Osteocyte (in vitro differentiated cells): ENCODE measurements at places on chromosomes 1 and 21.

- H3K4me3 ChIP-seq, result no peak overlapping the region
- H3K4me1 ChIP-seq, result peaks cover 5% of the 10 kb centered on the region
- H3K27me3 ChIP-seq, result peaks cover 39% of the 10 kb centered on the region
- no peaks in the 10 kb centered on the region for H3K36me3 ChIP-seq
- DNase-seq, result no peak
- H3K27ac ChIP-seq, result no peak overlapping the region
These were observed 24.5 kb downstream of the DMRTB1 start for GRCh38 chr1:53483656-53484055.

GRCh38 chr1:219220945-219221344, 47.3 kb downstream of the LYPLAL1 start:
- H3K4me1 ChIP-seq, result no peaks in the 10 kb centered on the region
- H3K27me3 ChIP-seq, result no peaks in the 10 kb centered on the region
- no peak for DNase-seq
- no peak overlapping the region for H3K4me3 ChIP-seq

- no peak overlapping the region for H3K4me3 ChIP-seq
- no peaks in the 10 kb centered on the region for H3K36me3 ChIP-seq
- H3K4me1 ChIP-seq, result no peaks in the 10 kb centered on the region
- H3K27me3 ChIP-seq, result no peaks in the 10 kb centered on the region
- peak; percentile 63 for DNase-seq
These were observed 66.3 kb upstream of the ZBTB18 start for GRCh38 chr1:243984788-243985187.

- H3K27ac ChIP-seq, result no peak overlapping the region
- H3K27me3 ChIP-seq, result no peaks in the 10 kb centered on the region
- peaks cover 22% of the 10 kb centered on the region for H3K4me1 ChIP-seq
- no peak for DNase-seq
- H3K36me3 ChIP-seq, result peaks cover 4% of the 10 kb centered on the region
These were observed 24.0 kb downstream of the PTPRC start for GRCh38 chr1:198662821-198663220.

DNA sequence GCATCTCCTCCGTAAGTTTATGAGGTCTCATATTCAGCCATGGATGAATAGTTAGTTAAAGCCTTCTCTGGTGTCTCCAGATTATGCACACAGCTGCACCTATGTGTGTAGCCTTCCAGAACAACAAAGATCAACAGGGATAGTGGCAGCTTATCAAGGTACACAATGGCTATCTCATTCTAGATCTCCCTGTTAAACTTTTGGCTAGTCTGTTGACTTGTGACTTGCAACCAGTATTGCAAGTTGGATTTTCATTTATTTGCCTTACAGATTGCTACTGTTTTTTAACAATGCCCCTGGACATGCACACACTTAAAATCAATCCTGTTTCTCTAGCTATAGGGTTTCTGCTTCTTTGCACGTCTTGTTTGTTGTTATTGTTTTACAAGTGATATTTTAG, 363.2 kb downstream of the OMA1 start:
- no peak for DNase-seq
- H3K27ac ChIP-seq, result no peak overlapping the region
- H3K4me3 ChIP-seq, result no peak overlapping the region
- H3K4me1 ChIP-seq, result no peaks in the 10 kb centered on the region

- DNase-seq, result no peak
- H3K36me3 ChIP-seq, result peaks cover 55% of the 10 kb centered on the region
- no peak overlapping the region for H3K27ac ChIP-seq
- H3K4me1 ChIP-seq, result no peaks in the 10 kb centered on the region
- no peak overlapping the region for H3K4me3 ChIP-seq
These were observed 9.8 kb downstream of the TEX38 start for GRCh38 chr1:46681333-46682034.
